ENCODE measurements at places on chromosomes 4 and X. TPM values are rescaled to one million over a fixed set of nuclear protein-coding genes. Genes with fewer than 3 reads are reported as not detected.

Gene AFP
- polyA plus RNA-seq = 1.5 TPM

Gene EXOC1L
- not detected for polyA plus RNA-seq

Gene MAGEB6B
- polyA plus RNA-seq = not detected

Gene MAGEB1
- polyA plus RNA-seq = not detected

Gene TCEAL2
- not detected for polyA plus RNA-seq

Gene SLIT2
- polyA plus RNA-seq = 25.8 TPM

Gene CNGA1
- not detected for polyA plus RNA-seq

Gene USP9X
- 37.1 TPM for polyA plus RNA-seq

GRCh38 chrX:48972220-48973164 is 848 bp upstream of the KCND1 start:
- peak; percentile 57 for DNase-seq

- no peak for DNase-seq
These were observed 410.3 kb upstream of the RASGEF1B start for GRCh38 chr4:81881855-81882621.

- DNase-seq = peak; percentile 18
These were observed 125.4 kb downstream of the BCOR start for GRCh38 chrX:39972340-39972739.

GRCh38 chrX:134868771-134869495 is 121.9 kb upstream of the SMIM10 start:
- DNase-seq = peak; percentile 94

GRCh38 chrX:24619647-24620046 is 27.5 kb downstream of the PCYT1B start:
- peak; percentile 62 for DNase-seq

DNA sequence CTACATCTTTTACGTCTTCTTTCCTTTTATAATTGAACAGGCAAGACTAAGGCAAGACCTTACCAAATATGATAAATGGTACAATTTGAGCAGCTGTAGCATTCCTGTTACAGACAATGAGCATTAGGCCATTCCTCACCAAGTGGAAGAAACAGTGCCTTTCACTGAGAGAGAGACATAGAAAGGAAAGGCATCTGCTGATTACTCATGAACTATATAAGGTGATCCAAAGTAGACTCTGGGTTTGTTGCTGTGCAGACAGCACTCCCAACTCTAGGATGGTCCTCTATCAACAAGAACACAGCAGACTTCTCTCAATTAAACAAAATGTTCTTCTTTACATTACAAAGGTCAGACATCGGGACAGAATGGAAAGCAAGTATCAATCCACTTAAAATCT is 91.9 kb downstream of the FAM13A start:
- DNase-seq = peak; percentile 28

- DNase-seq = no peak
These were observed 5.7 kb downstream of the JAKMIP1 start for GRCh38 chr4:6194458-6195195.

GRCh38 chr4:111837761-111838160 is 307.5 kb upstream of the FAM241A start:
- no peak for DNase-seq

- no peak for DNase-seq
These were observed 30.7 kb downstream of the PNMA6E start for GRCh38 chrX:153370293-153371055.

All from fibroblast of lung (primary cell).